ENCODE measurements at places on chromosomes 13 and 19.

DNA sequence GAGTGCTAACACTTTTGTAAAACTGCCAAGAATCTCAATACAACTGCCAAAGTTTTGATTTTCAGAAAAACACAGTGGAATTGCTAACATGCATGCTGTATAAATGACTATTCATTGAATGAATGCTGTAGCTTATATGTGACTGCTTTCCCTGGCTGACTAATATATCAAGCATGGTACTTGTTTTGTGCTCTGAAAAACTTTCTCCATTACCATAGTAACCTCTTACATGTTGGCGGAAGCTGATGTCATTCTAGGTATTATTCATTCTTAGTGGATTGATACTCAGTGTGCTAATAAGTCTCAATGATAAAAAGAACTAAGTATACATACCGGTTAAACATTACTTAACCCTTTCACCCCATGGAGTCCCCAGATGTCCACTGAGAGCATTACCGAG is 166.1 kb upstream of the MYO16 start:
- DNase-seq: no peak

DNA sequence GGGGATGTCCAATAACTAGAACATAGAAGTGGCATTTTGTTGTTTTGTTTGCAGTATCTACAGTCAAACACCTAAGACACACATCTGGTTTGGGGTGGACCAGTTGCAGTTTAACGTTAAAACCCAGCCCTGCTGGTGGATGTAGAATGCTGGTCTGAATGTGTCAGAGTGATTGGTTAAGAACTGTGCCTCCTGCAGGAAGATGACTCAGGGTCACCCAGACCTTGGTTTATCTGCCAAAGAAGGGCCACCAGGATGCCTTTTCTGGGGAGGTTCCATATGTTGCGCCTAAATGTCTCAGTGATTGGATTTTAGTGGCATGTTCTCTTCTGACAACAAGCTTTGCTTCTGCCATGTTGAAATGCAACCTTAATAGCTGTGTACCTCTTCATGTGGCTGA is 23.1 kb downstream of the ZNF536 start:
- DNase-seq: no peak

GRCh38 chr19:55373306-55373992 is 3.2 kb upstream of the TMEM190 start:
- DNase-seq: no peak

DNA sequence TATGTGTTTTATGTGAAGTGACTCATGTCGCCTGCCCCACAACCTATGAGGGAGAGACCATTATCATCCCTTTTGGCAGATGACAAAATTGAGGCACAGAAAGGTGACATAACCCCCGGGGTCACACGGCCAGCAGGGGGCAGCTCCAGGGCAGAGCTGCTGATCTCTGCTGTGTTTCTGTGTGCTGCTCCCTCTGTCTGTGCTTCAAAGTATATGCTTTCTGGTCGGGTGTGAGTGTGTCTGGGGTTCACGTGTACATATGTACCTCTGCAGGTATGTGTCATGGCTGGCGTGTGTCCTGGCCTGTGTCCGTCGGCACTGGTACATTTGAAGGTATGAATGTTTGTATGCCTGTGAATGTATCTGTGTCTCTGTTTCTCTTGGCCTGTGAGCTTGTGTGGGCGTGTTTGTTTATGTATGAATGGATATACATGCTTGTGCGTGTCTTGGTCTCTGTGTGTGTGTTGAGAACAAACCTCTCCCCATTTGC is 7.1 kb downstream of the LIPE start:
- no peak for DNase-seq

DNA sequence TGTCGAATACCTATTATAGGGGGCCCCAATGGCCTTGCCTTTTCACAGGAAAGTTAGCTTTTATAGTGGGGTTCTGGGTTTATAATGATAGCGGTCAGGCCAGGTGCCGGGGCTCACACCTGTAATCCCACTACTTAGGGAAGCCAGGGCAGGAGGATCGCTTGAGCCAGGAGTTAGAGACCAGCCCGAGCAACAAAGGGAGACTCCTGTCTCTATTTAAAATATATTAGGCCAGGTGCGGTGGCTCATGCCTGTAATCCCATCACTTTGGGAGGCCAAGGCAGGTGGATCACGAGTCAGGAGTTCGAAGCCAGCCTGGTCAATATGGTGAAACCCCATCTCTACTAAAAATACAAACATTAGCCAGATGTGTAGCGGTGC is 7.3 kb downstream of the RPS11 start:
- no peak for DNase-seq

GRCh38 chr13:38624822-38625221 is 62.1 kb upstream of the FREM2 start:
- no peak for DNase-seq

DNA sequence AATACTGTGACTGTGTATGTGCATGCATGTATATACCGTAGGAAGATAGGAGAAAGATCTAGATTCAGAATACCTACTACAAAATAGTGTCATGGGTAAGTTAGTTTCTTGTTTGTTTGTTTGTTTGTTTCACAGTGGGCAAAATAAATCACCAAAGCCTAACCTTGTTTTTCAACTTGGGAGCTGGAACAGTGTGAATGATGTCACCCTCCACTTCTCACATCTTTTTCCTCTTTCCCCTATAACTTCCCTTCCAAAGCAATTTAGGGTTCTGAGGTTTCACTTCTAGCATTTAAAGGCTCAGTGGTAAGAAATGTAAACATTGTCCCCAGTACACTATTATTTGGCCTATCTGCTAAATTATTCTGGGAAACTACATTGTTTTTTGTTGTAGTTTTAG is 5.4 kb downstream of the KCTD4 start:
- DNase-seq: no peak

- no peak for DNase-seq
These were observed 10.9 kb upstream of the VWA8 start for GRCh38 chr13:41971848-41972247.

GRCh38 chr13:22412452-22412851 is 741.6 kb downstream of the FGF9 start:
- DNase-seq: no peak

- no peak for DNase-seq
These were observed 2.8 kb downstream of the GRWD1 start for GRCh38 chr19:48448563-48448962.

DNA sequence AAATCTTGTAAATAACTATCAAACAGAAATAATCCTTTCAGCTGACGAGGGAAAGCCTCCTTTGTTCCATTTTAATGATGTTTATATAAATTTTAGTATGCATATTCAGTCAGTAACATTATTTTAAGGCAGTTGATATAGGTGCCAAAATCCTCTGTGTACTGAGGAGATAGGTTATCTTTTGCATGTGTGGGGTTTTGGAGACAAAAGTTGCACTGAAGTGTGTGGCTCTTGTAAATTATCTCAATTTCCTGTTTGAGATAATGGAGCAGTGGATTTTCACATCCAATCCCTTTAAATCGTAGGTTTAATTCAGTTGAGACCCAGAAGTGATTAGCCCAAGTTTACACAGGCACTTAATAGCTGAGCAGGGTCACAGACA is 106.6 kb downstream of the RGCC start:
- no peak for DNase-seq

Data from esophagus squamous epithelium (tissue), 5 donors.